Germinal center (tissue), 1 donor: ENCODE measurements at places on chromosomes 3 and 15.

- no peak for DNase-seq
Observed at GRCh38 chr3:147654827-147655226, 245.7 kb downstream of the ZIC1 start.

DNA sequence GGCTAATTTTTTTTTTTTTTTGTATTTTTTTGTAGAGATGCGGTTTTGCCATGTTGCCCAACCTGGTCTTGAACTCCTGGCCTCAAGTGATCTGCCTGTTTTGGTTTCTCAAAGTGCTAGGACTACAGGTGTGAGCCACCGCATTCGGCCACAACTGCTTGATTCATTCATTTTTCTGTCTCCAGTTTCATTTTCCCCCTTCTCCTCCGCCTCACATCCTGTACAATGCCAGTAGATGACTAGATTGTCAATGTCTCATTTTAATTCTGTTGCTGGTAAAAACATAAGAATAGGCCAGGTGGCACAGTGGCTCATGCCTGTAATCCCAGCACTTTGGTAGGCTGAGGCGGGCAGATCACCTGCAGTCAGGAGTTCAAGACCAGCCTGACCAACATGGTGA lies 12.0 kb upstream of the ZNF592 start:
- DNase-seq, result peak; percentile 45

DNA sequence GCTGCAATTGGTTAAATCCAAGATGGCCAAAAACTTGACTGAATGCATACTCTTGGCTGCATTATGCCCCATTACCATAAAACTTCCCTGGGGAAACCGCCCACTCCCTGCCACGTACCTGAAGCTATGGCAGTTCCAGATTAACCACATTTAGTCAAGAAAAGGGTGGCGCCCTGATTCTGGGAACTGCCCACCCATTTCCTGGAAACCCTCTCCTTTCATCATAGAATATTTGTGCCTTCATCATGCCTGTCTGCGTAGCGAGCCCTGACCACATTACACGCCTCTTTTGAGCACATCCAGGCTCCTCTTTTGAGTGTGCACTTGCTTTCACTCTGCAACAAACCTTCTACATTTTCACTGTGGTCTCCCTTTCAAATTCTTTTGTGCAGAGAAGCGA lies 5.2 kb downstream of the LINS1 start:
- no peak for DNase-seq

- no peak for DNase-seq
Observed at GRCh38 chr3:111944372-111944771, 34.5 kb upstream of the ABHD10 start.

DNA sequence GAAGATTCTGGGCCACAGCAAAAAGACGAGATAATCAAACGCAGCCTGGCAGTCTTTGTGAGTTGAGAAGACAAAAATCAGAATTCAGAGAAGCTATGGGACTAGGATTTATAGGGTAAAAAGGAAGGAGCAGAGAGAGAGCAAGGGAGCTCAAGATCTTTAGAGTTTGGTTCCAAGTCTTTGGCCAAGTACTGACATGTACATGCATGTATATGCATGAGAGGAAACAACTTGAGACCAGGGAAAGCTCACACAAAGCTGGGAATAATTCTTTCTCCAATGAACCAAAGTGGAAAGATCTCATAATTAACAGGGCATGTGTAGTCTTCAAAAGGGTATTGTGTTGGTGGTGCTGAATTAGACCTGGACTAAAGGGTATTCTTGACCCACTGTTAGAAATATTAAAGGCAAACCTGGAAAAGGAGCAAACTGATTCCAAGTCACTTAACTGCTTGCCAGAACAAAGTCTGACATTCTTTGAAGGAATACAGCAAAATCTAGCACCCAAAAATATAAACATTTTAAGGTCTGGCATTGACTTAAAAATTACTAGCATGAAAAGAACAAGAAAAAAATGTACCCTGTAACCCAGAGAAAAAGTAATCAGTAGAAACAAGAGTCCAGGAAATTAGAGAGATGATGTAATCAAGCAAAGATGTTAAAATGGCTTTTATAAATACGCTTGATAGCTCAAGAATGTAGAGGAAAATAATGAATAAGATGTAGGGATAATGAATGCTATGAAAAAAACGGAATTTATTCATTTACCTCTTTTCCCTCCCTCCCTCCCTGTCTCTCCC lies 226.0 kb upstream of the CGNL1 start:
- no peak for DNase-seq

DNA sequence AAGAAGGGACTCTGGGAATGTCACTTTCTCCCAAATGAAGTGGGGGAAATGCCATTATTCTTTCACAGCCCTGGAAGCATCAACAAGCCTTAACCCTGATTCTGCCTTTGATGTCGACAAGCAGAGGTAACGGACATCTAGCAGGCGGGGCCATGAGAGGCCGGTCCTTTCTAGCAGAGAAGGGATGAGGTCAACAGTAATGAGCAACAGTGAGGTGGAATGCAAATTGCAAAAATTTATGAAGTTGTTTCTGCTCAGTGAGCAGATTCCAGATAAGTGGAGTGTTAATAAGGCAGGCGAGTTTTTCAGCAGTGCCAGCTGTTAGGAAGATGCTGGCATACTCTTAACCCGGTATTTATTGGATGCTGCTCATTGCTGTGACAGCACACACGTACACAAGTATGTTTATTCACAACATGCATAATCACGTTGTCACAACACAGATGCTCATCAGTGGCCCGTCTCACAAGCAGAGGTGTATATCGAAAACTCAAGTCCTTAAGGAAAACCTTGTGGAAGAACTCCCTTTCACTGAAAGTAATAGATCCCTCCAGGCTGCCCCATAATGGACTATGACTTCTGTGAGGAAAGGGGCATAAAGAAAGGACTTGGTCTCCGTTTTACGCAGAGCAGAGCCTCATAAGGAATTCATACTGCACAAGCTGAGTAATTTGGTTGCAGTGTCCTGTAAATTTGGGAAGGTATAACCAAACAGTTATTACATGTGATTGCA lies 329.0 kb downstream of the IGSF11 start:
- DNase-seq, result no peak

DNA sequence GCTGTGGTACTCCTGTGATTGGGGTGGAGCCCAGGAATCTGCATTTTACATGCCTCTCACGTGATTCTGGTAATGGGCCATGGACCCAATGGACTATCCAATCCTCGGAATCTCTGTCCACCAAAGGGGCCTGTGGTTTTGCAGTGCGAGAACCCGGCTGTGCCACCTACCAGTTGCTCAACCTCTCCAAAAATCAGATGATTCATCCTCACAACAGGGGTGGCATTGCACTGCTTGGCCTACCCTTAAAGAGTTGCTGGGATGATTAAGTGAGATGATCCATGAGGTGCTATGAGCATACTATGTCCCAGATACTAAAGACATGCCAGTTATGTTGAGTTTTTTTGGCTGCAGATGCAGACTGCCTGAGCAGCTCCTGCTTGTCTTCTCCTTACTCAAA lies 5.1 kb downstream of the ANP32A start:
- DNase-seq, result no peak

GRCh38 chr3:150681057-150681456 lies 22.7 kb downstream of the ERICH6 start:
- DNase-seq, result peak; percentile 54

- DNase-seq, result no peak
Observed at GRCh38 chr15:72800833-72801481, 17.4 kb upstream of the ADPGK start.

GRCh38 chr3:61420136-61420759 lies 141.1 kb upstream of the PTPRG start:
- no peak for DNase-seq

GRCh38 chr15:87817553-87817952 lies 439.0 kb downstream of the NTRK3 start:
- DNase-seq, result no peak

DNA sequence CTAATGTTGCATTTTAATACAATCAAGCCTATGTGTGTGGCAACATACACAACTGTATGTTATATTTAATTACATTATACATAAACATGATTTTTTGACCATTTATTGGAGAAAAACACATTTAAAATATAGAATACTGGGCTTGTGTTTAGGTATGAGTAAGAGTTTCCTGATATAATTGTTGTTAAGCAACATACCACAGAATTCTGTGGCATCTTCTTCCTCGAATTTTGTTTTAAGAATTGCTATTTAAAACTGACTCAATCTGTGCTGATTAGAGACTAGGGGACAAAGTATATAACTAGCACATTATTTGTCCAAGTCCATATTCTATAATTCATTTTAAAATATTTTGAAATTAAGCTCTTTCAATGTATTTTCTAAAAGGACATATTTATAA lies 376.8 kb upstream of the THBS1 start:
- no peak for DNase-seq

DNA sequence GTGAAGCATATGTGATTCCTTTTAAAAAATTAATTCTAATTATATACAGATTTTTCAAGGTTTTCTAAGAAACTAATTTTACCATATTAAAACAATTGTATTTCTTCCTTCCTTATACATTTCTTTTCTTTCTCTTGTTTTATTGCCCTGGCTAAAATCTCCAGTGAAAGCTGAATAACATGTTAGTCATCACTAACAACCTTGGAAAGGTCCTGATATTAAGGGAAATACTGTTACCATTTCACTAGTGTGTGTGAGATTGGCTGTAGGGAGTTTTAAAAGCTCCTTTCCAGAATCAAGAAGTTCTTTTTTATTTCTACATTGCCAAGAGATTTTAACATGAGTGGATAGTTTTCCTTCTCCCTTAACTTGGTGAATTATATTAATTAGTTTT lies 229.7 kb upstream of the EIF1B start:
- no peak for DNase-seq

GRCh38 chr3:170614214-170614966 lies 28.5 kb upstream of the SLC7A14 start:
- no peak for DNase-seq

DNA sequence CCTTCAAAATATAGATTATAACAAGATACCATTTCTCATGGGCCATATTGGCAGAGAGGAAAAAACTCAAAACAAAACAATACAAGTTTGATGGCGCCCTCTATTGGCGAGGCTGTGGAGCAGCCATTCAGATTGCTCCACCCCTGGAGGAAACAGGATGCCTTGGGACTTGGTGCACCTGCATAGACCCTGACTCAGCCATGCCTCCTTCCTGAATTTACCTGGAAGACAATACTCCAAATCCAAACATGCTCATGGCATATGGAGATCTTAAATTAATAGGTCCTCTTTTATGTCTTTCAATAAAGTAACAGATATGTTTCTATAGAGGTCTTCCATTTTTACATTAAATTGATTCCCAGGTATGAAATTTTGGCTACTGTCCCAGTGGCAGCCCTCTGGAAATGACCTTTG lies 90.0 kb downstream of the APBA2 start:
- DNase-seq, result peak; percentile 53

GRCh38 chr15:65926899-65927298 lies 57.6 kb downstream of the RAB11A start:
- no peak for DNase-seq

- DNase-seq, result no peak
Observed at GRCh38 chr3:171129827-171130226, 103.3 kb upstream of the SLC2A2 start.

DNA sequence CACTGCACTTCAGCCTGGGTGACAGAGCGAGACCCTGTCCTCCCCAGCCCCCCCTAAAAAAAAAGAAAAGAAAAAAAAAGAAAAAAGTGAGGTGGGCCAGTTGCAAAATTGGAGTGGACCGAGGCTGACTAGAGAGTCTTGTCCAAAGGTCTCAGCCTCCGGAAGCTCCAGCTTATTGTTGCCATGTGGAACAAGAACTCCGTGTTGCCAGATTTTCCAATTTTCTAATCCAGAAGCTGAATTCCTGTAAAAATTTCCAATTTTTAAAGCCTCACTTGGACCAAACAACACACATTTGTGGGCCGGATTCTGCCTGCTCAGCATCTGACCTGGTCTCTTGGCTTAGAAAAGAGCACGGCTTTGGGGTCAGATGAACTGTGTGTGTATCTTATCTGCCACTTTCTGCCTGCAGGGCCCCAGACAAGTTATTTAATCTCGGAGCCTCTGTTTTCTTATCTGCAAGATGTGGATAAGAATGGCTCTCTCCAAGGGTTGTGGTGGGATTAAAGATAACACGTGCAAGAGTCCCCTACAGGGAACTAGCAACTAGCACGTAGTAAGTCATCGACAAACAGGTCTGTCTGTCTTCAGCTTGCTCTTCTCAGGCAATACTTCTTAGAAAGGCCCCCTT lies 73.7 kb upstream of the TLE3 start:
- no peak for DNase-seq

DNA sequence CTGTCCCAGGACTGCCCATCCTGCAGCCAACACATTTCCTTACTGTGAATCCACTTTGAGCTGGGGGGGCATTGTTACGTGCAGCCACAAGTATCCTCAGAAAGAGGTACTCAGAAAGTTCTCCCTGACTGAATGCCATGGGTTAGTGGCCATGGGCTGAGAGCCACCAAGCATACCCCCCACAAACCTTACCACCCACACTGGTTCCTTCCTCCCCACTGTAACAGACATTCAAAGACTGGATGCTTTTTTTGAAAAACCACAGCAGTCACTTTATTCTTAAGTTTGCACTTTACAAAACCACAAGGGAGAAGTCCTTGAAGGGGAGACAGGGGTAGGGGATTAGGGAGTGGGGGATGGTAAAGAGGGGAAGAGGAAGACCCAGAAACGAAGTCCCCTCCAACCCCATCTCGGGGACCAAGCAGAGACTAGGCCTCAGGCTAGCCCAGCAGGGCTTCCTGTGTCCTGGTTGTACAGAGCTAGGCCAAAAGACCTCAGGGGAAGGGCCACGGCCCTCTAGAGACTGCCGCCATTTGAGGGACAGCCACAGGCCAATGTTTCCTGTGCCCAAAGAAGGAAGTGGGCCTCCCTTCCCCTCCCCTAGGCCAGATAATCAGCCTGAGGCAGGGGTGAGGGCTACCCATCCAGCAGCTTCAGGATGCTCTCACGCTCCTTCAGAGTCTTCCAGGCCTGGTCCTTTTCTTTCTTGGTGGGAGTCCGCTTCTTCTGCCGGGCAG lies 10.1 kb upstream of the CAMK1 start:
- peak; percentile 78 for DNase-seq

DNA sequence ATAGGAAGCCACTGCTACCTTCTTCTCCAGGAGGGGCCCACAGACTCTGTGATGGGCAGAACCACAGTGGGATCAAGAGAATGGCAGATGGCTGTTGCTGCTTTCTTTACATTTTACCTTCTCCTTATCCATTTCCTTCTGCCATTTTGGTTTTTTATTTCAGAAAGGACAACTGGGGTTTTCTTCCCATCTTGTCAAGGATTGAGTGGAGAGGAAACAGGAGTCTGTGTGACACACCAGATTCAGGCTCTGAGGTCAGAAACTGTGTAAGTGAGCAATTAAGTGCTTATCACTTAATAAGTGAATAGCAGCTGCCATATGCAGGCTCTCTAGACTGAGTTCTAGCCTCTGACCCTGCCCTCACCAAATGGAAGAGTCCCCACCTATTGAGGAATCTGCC lies 47.3 kb downstream of the ITGB5 start:
- DNase-seq, result no peak

GRCh38 chr3:34924961-34925360 lies 714.4 kb upstream of the ARPP21 start:
- DNase-seq, result no peak

- DNase-seq, result no peak
Observed at GRCh38 chr15:87131067-87131466, 1051.4 kb downstream of the AGBL1 start.

DNA sequence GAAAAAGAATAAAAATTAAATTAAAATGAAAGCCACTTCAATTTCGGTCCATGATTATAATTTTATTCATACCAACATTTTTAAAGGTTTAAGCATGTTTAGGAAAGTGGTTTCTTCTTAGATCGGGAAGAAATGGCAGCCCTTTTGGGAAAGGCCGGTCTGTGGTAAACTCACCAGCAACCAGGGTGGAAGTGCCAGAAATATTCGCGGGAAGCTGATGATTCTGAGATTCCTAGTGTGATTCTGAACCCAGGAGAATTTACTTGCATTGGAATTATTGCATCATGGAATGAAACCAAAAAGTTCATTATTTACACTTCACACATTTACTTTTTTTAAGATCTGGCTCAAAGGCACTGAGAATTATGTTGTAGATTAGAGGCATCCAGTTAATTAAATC lies 97.2 kb upstream of the CCNL1 start:
- DNase-seq, result no peak
